ENCODE measurements at places on chromosomes 3 and 15.

GRCh38 chr3:36418296-36418695 is 38.0 kb downstream of the STAC start:
- no peak for DNase-seq

DNA sequence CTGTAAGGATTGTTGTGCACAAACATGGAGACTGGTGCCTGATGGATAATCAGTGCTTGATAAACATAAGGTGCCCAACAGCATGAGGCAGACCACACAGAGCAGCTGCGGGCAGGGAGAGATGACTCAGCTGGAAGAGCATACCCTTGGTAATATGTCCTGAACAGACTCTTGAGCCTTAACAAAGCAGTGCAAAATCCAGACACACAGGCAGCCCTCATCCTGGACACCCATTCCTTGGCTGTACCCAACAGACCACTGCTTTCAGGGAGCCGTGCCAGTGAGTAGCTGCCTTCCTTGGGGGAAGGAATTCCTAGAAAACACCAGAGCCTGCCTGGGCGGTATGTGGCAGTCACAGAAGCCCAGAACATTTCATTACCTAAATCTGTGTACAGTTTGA is 156.2 kb downstream of the CLSTN2 start:
- DNase-seq: peak; percentile 14

DNA sequence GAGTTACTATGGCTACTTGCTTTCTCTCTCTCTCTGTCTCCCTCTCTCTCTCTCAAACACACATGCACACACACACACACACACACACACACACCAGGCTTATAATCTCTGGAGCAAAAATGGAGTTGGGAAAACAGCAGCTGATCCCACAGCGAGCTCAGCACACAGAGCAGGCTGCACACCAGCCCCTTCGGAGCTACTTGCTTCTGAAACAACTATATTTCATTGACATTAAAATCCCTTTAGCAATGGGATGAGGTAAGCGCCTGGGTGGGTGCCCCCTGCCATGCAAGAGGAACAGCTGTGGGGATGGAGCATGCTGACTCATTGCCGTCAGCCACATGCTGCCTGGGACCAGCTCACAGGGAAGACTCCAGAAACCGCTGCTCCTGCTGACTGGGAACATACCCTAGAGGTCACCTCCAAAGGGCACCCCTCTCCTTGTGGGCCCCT is 45.7 kb downstream of the B3GNT5 start:
- DNase-seq: peak; percentile 25

- DNase-seq: no peak
Observed at GRCh38 chr3:62134061-62134496, 239.3 kb downstream of the FEZF2 start.
